ENCODE measurements at places on chromosomes 1 and 21.

DNA sequence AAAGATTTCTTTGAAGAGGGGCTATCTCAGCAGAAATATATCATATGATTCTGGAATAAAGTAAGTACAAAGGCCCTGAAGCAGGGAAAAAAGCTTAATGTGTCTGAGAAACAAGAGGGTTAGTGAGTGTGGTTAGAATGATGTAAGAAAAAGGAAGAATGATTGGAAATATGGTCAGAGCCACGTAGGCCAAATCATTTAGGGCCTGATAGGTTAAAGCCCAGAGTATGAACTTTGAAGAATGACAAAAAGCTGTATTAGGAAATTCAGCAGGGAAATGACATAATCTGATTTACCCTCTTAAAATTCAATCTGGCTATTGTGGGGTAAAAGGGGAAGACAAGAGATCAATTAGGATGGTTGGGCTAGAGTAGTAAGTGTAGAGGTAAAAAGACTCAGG is 69.0 kb upstream of the MUTYH start:
- DNase-seq = no peak

GRCh38 chr1:113479713-113480676 is 89.7 kb downstream of the MAGI3 start:
- DNase-seq = no peak

- no peak for DNase-seq
These were observed 23.2 kb downstream of the GALNT2 start for GRCh38 chr1:230090194-230090711.

GRCh38 chr1:196115646-196116045 is 492.6 kb downstream of the KCNT2 start:
- DNase-seq = no peak

- no peak for DNase-seq
These were observed 151.7 kb downstream of the DAB1 start for GRCh38 chr1:57272150-57272549.

GRCh38 chr21:26169061-26169610 is 1.4 kb downstream of the APP start:
- no peak for DNase-seq

- DNase-seq = no peak
These were observed 707.2 kb upstream of the ADAMTS5 start for GRCh38 chr21:27674041-27674615.

All from activated CD4-positive, alpha-beta T cell treated with anti-CD3 and anti-CD28 coated beads for 24 hours (primary cell).